T follicular helper cell (primary cell): ENCODE measurements at places on chromosomes 1 and 21.

GRCh38 chr21:46028573-46029091 is 47.1 kb downstream of the COL6A1 start:
- no peak for DNase-seq

DNA sequence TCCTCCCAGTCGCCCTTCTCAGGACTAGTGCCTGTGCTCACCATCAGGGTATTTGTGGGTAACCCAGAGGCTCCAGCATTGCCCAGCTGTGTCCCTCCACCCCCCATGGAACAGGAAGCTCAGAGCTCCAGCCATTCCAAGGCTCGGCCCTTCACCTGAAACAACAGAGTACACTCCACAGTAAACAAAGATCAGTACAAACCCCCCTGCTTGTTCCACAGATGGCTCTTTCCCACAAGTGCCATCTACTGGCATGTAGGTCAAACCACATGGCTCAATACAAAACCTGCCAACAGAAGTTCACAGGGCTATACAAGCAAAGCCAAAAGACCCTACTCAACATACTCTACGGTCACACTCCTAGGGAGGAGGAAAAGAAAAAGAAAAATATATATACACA is 258.7 kb downstream of the AGBL4 start:
- DNase-seq: no peak

GRCh38 chr1:47738560-47739182 is 258.5 kb downstream of the TRABD2B start:
- DNase-seq: no peak

GRCh38 chr1:41810446-41810845 is 108.3 kb downstream of the HIVEP3 start:
- no peak for DNase-seq

GRCh38 chr1:44786138-44786840 is 1.7 kb downstream of the BEST4 start:
- peak; percentile 69 for DNase-seq

- no peak for DNase-seq
Observed at GRCh38 chr21:38597421-38597820, 99.1 kb upstream of the ERG start.

DNA sequence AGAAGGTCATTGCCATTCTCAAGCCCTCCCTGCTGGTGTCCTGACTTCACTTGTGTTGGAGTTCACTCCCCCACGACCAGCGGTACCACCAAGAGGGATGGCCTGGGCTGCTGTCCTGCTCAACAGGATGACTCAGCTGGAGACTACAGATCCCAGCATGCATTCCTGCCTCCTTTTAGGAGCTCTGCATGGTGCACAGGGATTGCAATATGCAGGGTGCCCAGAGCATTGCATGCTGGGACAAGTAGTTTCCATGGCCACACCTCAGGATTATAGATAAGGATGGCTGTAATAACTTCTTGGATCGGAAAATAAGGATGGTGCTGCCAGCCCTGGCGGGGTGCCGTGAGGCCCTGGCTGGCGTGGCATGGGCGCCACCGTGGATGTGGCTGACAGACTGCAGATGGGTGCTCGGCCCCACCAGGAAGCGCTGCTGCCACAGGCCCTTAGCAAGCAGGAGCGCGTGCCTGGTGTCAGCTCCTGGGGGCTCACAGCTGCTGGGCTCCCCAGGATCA is 150.0 kb downstream of the CASZ1 start:
- DNase-seq: no peak

GRCh38 chr21:32140604-32141317 is 138.1 kb downstream of the MIS18A start:
- DNase-seq: no peak
